NCI-H1105 treated with DMSO at 0.1 percent for 48 hours (cell line): ENCODE measurements at places on chromosomes 2 and 18.

GRCh38 chr2:190664240-190664639 lies 15.4 kb downstream of the NAB1 start:
- no peak for DNase-seq

GRCh38 chr2:238302087-238302486 lies 13.7 kb upstream of the PER2 start:
- no peak for DNase-seq

- no peak for DNase-seq
Measured at GRCh38 chr2:42622943-42623676, 54.7 kb downstream of the MTA3 start.

- DNase-seq, result no peak
Measured at GRCh38 chr2:182031956-182032355, 46.3 kb downstream of the PPP1R1C start.

DNA sequence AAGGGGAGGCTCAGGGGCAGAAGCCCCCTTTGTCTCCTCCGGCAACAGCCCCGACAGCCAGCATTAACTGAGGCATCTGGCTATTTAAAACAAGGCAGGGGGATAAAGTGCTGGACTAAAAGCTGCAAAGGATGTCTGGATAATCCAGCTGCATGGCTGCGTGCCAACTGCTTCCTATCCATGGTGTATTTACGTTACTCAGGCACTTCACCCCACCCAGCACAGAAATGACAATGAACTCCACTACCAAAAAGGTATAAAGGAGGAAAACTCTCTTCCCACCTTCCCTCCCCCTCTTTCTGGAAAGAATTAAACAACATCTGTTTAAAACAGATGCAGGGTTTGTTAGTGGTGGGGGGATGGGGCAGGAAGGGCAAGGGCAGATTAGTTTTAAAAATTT lies 82.5 kb downstream of the SPRED2 start:
- peak; percentile 80 for DNase-seq

DNA sequence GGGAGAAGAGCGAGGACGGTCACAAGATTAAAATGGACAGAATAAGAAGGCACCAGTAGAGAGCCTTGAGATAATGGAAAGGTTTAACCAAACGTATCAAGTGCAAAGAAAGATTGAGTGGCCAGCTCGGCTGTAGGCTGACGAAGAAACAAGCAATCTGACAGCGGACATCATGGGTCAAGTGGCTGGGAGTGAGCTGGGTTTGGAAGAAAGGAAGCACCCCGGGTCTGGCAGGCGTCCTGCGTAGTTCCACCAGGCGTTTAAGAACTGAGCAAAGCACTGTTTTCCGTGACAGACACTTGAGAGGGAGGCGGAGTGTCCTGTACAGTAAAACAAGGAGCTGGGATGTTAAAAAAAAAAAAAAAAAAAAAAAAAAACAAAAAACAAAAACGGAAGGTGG lies 27.1 kb downstream of the DAPL1 start:
- DNase-seq, result no peak

DNA sequence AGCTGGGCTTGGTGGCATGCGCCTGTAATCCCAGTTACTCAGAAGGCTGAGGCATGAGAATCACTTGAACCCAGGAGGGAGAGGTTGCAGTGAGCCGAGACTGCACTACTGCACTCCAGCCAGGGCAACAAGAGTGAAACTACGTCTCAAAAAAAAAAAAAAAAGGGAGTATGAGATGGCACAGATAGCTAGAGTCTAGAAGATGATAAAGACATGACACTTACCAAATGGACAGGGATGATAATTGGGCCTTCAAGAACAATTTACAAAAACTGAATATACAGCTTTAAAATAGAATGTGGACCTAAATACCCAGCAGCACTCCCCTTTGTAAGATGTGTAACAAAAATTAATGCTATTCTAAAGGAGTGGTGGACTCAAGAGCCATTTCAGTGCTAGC lies 2.7 kb downstream of the METTL4 start:
- no peak for DNase-seq

- DNase-seq, result no peak
Measured at GRCh38 chr2:69798290-69798908, 31.1 kb upstream of the GMCL1 start.

- DNase-seq, result peak; percentile 58
Measured at GRCh38 chr2:163670929-163671328, 64.9 kb downstream of the FIGN start.

- DNase-seq, result no peak
Measured at GRCh38 chr2:226641008-226641407, 158.6 kb downstream of the IRS1 start.

GRCh38 chr2:229454934-229455631 lies 184.0 kb upstream of the PID1 start:
- no peak for DNase-seq

- no peak for DNase-seq
Measured at GRCh38 chr18:36717422-36718110, 111.2 kb downstream of the TPGS2 start.

DNA sequence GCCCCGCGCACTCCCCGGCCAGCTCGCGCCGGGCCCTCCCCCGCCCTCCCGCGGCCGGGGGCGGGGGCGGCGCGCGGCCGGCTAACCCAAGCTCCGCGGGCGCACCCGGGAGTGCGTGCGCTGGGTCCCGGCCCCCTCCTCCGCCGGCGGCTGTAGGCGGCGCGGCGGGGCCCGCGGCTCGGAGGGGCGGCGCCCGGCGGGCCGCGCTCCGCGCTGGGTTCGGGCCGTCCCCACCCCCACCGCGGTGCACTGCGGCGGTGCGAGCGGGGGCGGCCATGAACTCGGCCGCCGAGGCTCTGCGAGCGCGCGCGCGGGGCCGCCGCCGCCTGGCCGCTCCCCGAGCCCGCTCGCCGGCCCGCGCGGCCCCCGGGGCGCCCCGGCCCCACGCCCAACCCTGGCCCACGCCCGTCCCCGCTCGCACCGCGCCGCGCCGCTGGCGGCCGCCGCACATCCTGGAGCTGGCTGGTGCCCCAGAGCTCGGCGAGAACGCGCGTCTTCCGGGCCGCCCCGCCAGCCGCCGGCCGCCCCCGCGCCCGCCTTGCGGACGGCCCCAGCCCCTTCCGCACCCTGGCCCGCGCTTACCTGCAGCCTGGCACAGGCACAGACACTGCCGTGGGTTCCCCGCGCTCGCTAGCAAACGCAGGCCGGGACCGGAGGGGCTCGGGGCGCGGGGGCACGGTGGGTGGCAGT lies at the start of gene ZBTB14:
Gene ZBTB14 (minus strand): TSS at position 496 of the 690 bp plus-strand sequence. CDS start 2,480 bp downstream, outside the sequence.
- peak; percentile 35 for DNase-seq

GRCh38 chr2:104539649-104540048 lies 314.3 kb upstream of the POU3F3 start:
- DNase-seq, result no peak

DNA sequence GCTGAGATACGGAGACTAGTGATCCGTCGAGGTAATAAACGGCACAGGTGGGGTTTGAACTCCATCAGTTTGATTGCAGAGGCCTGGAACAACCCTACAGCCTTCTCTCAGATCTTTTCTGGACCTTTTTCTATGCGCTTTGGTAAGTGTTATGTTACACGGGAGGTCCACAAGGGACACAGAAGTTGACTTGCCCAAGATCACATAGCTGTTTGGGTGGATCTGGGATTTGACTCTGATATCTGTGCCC lies 1.1 kb upstream of the DNPEP start:
- no peak for DNase-seq

- DNase-seq, result no peak
Measured at GRCh38 chr18:3649633-3650426, 199.9 kb downstream of the TGIF1 start.

GRCh38 chr2:6932828-6933227 lies 15.6 kb downstream of the RNF144A start:
- DNase-seq, result no peak

- DNase-seq, result no peak
Measured at GRCh38 chr2:140990416-140990815, 1140.4 kb downstream of the LRP1B start.

- DNase-seq, result no peak
Measured at GRCh38 chr2:69169655-69170389, 156.8 kb downstream of the ANTXR1 start.

DNA sequence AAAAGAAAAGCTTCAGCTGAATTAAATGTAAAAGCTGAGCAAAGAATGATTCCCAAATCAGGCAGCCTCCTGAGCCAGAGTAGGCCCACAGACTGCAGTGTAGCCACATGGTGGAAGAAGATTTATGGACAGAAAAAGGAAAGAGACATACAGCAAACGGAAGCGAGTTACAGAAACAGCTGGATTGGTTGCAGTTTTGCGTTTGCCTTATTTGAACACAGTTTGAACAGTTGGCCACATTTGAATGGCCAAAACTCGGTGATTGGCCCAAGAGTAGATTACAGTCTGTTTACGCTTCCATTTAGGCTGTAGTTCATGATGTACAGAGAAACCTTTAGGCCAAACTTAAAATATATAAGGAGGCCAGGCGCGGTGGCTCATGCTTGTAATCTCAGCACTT lies 35.1 kb downstream of the SH2D6 start:
- DNase-seq, result no peak

DNA sequence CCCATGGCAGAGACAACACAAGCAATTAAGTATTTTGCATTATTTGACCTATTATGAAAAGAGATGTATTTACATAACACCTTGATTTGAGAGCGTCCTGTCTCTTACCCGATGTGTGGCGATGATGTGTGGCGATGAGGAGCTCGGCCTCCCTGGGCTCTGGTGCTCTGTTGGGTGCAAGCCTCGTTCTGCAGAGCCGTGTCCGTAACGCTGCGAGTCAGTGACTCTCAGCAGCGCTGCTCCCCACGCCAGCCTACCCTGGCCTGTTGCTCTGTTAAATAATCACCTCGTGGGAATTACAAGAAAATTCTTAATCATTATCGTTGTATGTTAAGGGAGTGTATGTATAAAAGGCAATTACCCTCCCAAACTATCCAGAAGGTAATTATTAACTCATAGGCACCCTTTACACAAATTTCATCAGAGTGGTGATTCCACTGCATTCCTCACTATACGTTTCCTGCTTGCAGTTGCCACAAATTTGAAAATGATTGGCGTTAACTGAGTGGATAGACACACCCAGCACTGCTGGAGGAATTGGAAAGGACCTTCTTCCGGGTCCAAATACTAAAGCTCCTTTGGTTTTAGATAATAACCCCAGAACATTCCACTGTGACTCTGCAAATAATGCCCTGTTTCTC lies 52.0 kb upstream of the NFATC1 start:
- DNase-seq, result no peak

GRCh38 chr2:234137400-234138014 lies 87.0 kb downstream of the SPP2 start:
- DNase-seq, result no peak

DNA sequence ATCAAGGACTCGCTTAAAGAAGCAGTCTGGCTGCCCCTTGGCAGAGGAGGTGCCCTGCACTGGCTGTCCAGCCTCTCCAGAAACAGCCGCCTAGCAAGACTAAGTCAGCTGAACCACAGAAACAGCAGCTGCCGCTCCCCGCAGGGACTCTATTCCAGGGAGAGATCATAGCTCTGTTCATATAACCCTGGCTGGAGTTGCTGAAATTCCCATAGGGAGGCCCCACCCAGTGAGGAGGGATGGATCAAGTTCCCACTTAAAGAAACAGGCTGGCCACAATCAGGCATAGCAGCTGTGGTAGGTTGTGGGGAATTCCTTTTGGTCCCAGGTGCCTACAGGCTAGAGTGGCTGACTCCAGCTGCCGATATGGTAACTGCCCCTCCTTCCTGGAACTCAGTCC lies 74.2 kb upstream of the MC4R start:
- no peak for DNase-seq

GRCh38 chr2:149019768-149020167 lies 18.7 kb upstream of the LYPD6B start:
- no peak for DNase-seq

GRCh38 chr18:61225336-61225735 lies 107.9 kb upstream of the CDH20 start:
- no peak for DNase-seq

DNA sequence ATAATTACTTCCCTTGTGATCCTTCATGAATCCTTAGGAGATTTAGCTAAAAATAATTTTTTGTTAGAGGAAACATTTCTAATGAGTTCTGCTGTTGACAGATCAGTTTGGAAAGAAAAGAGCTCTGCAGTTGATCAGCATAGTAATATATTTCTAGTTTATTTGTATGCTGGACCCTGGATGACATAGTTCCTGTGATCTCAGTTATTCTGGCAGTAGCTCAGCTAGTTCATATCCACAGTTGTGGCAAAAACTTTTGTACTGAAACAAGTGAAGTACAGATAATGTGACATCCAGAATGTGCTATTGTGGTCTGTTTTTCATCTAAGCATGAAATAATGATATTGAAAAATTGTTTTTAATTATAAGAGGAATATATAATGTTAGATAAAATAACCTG lies 33.7 kb downstream of the ABI2 start:
- DNase-seq, result no peak

GRCh38 chr18:26482569-26482968 lies 65.8 kb downstream of the KCTD1 start:
- no peak for DNase-seq

DNA sequence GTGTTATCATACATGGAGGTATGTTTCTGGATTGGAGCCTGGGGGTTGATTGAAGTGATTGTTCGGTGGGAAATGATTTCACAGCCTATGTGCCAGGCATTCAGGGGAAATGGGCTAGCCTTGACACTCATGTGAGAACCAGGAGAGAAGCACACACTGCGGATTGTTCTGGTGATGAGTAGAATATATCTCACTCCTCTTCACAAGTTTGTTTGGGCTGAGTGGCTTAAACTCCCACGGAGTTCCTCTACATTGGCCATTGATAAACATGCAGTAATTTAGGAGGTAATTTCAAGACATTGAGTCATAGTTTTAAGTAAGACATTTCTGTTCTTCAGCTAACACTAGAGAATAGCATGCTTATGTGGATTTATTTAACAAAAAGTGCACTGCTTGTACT lies 498.9 kb upstream of the NETO1 start:
- no peak for DNase-seq

- no peak for DNase-seq
Measured at GRCh38 chr2:16890081-16890480, 224.4 kb upstream of the CYRIA start.

GRCh38 chr2:32274289-32274688 lies 3.4 kb upstream of the YIPF4 start:
- no peak for DNase-seq

DNA sequence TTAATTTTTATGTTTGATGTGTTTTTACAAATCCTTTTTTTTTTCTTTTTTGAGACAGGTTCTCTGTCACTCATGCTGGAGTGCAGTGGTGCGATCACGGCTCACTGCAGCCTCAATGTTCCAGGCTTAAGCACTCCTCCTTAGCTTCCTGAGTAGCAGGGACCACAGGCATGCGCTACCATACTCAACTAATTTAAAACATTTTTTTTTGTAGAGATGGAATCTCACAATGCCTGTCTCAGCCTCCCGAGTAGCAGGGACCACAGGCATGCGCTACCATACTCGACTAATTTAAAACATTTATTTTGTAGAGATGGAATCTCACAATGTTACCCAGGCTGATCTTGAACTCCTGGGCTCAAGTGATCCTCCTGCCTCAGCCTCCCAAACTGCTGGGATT lies 3.2 kb downstream of the NOTO start:
- DNase-seq, result no peak

DNA sequence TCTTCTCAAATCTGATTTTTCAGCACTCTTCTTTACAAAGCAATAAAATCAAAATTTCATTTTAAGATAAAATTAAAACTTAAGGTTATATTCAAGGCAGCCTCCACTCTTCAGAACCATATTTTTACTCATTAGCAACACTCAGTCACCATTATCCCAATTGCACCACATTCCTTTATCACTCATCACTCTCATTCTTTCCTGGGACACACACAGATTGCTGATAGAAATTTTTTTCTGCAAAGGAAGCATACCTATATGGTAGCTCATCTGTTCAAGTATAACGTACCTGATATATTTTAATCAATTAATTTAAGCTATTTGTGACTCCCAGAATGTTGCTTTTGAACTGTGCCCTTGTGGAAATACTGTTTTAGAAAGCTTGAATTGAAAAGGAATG lies 1559.3 kb upstream of the ZEB2 start:
- DNase-seq, result no peak

- no peak for DNase-seq
Measured at GRCh38 chr18:2053490-2054089, 517.7 kb downstream of the METTL4 start.
